ENCODE measurements at places on chromosomes 5 and 9. TPM values are rescaled to one million over a fixed set of nuclear protein-coding genes. Genes with fewer than 3 reads are reported as not detected.

The HAVCR2 gene
- total RNA-seq: 4.3 TPM

DNA sequence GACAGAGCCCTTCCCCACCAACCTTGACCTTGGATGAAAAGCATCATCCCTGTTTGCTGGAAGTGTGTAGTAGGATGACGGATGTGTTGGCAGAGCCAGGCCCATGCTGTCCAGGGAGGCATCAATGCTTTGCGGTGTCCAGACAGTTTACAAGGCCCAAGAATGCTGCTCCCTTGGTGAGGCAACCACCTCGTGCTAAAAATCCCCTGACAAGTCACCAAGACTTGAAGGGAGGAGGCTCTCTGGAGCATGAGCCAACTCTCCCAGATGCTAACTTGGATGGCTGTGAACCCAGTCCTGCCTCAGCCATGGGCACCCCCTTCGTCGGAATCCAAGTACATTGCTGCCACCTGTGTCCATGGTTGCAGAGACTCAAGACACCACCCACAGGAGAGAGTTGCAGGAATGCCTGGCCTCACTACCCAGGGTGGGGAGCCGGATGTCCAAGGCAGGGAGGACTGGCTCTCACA, 9.5 kb upstream of the NKD2 start:
- H3K4me3 ChIP-seq: no peak overlapping the region
- no peak overlapping the region for H3K27ac ChIP-seq

GRCh38 chr5:93401634-93402213, 179.3 kb downstream of the NR2F1-AS1 start:
- H3K4me1 ChIP-seq: no peaks in the 10 kb centered on the region
- DNase-seq: no peak
- H3K4me3 ChIP-seq: no peak overlapping the region
- H3K27ac ChIP-seq: no peak overlapping the region
- H3K27me3 ChIP-seq: no peaks in the 10 kb centered on the region

DNA sequence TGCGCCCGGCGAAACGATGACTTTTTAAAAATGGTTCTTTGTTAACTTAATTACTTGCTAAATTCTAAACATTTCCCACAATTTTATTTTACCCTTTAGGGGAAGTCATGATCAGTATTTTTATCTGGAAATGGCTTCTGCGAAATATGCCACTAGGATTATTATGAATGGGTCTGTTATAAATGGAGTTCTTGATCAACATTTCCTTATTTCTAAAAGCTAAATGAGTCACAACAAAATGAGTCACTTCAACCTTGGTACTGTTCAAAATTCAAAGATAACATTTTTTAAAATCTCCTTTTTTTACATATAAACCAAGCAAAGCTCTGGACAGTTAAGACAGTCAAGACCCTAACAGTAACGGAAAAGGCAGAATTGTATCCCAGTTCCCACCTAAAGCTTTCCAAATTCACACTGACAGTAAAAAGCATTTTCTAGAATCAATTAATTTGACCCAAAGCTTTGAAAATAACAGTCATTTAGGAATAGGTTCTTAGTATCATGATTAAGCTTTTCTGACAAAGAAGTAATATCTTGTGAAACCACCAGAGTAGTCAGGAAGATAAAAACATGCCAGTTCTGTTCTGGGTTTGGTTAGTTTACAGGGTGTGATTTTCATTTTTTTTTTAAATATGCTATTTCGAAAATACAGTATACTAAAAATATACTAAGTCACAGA, 81.7 kb downstream of the LHFPL2 start:
- no peak overlapping the region for H3K27ac ChIP-seq
- peaks cover 9% of the 10 kb centered on the region for H3K36me3 ChIP-seq
- H3K4me3 ChIP-seq: no peak overlapping the region
- peaks cover 25% of the 10 kb centered on the region for H3K4me1 ChIP-seq
- H3K27me3 ChIP-seq: no peaks in the 10 kb centered on the region

DNA sequence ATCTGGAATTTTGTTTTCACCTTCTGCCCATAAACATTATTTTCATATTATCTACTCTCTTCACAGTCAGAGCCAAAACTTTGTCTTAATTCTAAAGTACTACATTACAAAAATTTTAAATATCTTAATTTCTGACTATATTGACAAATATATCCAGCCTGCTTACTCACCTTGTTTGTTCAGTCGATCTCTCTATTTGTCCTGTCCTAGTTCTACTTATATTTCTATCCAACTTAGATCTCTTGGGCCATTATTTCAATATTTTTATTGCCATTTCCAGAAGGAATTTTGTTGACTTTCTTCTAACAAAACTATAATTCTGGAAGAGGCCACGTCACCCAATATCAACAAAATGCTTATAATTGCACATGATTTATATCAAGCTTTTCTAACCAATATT, 652.8 kb upstream of the CTNND2 start:
- H3K27me3 ChIP-seq: no peaks in the 10 kb centered on the region
- DNase-seq: no peak
- no peaks in the 10 kb centered on the region for H3K4me1 ChIP-seq
- no peak overlapping the region for H3K27ac ChIP-seq
- H3K4me3 ChIP-seq: no peak overlapping the region

- no peaks in the 10 kb centered on the region for H3K36me3 ChIP-seq
- H3K4me3 ChIP-seq: no peak overlapping the region
- H3K4me1 ChIP-seq: no peaks in the 10 kb centered on the region
- no peak overlapping the region for H3K27ac ChIP-seq
Observed at GRCh38 chr5:64814073-64814472, 45.3 kb downstream of the CWC27 start.

- H3K4me1 ChIP-seq: peaks cover 2% of the 10 kb centered on the region
- peak overlapping the region; percentile 56 for H3K27ac ChIP-seq
- H3K27me3 ChIP-seq: no peaks in the 10 kb centered on the region
- no peak overlapping the region for H3K4me3 ChIP-seq
- DNase-seq: peak; percentile 49
Observed at GRCh38 chr5:93407454-93407853, 173.6 kb downstream of the NR2F1-AS1 start.

DNA sequence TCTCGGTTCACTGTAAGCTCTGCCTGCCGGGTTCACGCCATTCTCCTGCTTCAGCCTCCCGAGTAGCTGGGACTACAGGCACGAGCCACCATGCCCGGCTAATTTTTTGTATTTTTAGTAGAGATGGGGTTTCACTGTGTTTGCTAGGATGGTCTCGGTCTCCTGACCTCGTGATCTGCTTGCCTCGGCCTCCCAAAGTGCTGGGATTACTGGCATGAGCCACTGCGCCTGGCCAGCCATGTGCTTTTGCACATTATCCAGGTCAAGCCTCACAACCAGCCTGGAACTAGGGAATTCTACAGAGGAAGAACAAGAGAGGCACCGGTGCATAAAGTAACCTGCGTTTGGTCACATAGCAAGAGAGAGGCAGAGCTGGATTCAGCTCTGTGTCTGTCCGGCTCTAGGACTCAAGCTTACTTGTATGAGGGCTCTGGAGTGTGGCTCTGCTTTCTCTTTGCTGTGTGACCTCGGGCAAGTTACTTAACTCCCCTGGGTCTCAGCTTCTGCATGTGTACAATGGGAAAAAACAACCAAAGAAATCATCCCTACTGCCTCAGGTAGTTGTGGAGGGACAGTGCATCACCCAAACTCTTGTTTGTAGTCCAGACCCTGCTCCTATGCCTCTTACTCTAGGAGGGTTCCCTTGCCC, 6.3 kb downstream of the FGF18 start:
- H3K27ac ChIP-seq: no peak overlapping the region
- DNase-seq: no peak
- peaks cover 30% of the 10 kb centered on the region for H3K4me1 ChIP-seq
- peaks cover 15% of the 10 kb centered on the region for H3K27me3 ChIP-seq

DNA sequence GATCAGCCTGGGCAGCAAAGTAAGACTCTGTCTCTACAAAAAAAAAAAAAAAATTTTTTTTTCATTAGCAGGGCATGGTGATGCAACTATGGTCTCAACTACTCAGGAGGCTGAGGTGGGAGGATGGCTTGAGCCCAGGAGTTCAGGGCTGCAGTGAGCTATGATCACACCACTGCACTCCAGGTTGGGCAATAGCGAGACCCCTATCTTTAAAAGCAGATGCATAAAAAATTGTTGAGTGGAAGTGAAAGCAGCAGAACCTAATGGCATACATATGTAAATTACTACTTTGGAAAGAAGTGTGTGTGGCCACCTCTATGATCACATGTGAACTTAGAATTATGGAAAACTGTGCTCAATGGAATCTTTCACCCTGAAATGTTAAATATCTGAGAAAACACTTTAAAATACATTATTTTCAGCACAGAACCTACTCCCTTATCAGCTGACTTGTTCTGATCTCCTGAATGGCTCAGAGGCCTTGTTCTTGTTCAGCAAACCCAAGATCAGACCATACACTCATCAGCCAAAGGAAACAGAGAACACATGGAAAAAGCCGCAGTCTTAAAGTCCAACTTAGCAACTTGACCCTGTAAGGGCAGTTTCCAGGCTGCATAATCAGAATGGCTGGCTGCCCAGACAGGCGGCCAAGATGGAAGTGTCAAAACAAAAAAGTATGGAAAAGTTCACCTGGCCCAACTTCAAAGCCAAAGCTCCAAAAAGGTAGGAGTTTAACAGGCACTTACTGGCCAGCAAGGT, 56.5 kb downstream of the SIL1 start:
- H3K27me3 ChIP-seq: no peaks in the 10 kb centered on the region
- peak overlapping the region; percentile 64 for H3K27ac ChIP-seq
- H3K4me3 ChIP-seq: no peak overlapping the region
- no peaks in the 10 kb centered on the region for H3K36me3 ChIP-seq
- H3K4me1 ChIP-seq: peaks cover 25% of the 10 kb centered on the region

The IFNB1 gene
- total RNA-seq: not detected

The JAKMIP2 gene
- 2.0 TPM for total RNA-seq

GRCh38 chr5:76385540-76385939, 17.5 kb upstream of the IQGAP2 start:
- DNase-seq: no peak
- no peaks in the 10 kb centered on the region for H3K36me3 ChIP-seq
- no peak overlapping the region for H3K4me3 ChIP-seq
- H3K27ac ChIP-seq: no peak overlapping the region
- no peaks in the 10 kb centered on the region for H3K27me3 ChIP-seq

DNA sequence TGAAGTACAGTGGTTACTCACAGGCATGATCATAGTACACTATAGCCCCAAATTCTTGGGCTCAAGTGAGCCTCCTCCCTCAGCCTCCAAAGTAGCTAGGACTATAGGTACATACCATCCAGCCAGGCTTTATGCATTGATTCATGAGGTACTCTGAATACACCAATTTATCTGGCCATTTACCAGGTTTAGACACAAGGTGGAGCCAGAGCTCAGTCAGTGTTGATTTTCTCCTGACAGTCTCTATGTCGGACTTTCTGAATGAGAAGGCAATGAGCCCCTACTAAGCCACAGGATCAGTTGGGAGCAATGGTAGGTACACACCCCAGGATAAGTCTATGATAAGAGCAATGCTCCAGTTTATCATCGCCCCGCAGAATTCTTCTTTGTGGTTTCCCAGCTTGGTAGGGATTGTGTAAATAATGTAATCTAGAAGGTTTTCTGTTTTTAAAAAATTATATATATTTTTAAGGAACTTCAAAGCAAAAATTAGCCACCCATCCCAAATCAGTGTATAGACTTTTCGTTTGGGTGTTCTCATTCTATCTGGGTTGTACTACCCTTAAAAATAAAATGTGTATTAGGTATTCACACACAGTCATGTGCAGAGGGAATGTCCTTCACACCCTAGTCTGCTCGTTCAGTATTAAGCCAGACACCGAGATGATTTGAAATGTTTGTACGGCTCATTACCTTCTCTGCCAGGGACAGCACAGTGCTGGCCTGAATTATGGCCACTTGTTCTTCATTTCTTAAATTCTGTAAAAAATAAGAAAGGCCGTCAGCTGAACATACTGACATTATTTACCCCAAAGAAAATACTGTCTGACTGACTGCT, 118.4 kb upstream of the DPYSL3 start:
- H3K27ac ChIP-seq: no peak overlapping the region
- no peaks in the 10 kb centered on the region for H3K36me3 ChIP-seq
- DNase-seq: peak; percentile 84

- peak overlapping the region; percentile 96 for H3K27ac ChIP-seq
- peak; percentile 81 for DNase-seq
- H3K4me3 ChIP-seq: peak overlapping the region; percentile 66
- H3K27me3 ChIP-seq: no peaks in the 10 kb centered on the region
Observed at GRCh38 chr9:107283623-107284616, 841 bp downstream of the RAD23B start.

The ENTPD2 gene
- 3.7 TPM for total RNA-seq

The SOX30 gene
- 0.09 TPM for total RNA-seq

The OMD gene
- 8.9 TPM for total RNA-seq

DNA sequence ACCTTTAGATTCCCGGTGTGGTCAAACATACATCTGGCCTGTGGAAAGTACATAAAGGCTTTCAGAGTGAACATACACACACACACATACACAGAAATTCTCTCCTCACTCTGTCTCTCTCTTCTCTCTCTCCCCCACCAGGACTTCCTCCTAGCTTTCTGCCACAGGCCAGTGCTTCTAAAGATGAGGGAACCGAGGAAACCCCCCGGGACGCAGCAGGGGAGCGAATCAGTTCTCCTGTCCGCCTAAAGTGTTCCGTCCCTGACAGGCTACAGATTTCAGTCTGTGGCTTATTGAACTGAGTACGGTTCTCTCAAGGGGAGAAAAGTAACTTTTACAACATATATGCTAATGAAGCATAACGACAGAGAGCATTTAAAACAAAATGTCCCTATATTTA, 75.8 kb downstream of the MED27 start:
- no peaks in the 10 kb centered on the region for H3K27me3 ChIP-seq
- H3K4me3 ChIP-seq: no peak overlapping the region
- H3K4me1 ChIP-seq: peaks cover 5% of the 10 kb centered on the region
- DNase-seq: no peak

The PCDHA8 gene
- 0.09 TPM for total RNA-seq

- no peaks in the 10 kb centered on the region for H3K27me3 ChIP-seq
- no peaks in the 10 kb centered on the region for H3K4me1 ChIP-seq
- DNase-seq: no peak
- no peak overlapping the region for H3K27ac ChIP-seq
- no peak overlapping the region for H3K4me3 ChIP-seq
Observed at GRCh38 chr5:95057615-95058014, 227.3 kb downstream of the MCTP1 start.

DNA sequence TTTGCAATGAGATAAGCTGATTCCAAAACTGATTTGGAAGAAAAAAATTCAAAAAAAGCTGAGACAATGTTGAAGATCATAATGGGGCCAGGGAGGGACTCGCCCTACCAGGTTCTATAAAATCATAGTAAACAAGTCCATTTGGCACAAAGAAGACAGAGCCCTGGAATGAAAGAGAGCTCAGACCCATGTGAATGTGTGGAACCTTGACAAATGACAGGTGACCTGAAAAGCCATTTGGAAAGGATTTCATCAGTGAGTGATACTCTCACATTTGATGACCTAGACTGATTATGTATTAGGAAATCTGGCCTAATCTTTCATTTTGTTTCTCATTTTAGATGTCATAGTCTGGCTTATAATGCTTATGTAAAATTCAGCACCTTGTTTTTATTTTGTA, 26.8 kb downstream of the SPTAN1 start:
- peaks cover 87% of the 10 kb centered on the region for H3K36me3 ChIP-seq
- DNase-seq: no peak
- H3K27ac ChIP-seq: no peak overlapping the region
- no peaks in the 10 kb centered on the region for H3K4me1 ChIP-seq
